ENCODE measurements at places on chromosomes 12 and 14. TPM values are rescaled to one million over a fixed set of nuclear protein-coding genes. Genes with fewer than 3 reads are reported as not detected.

Gene PLEKHG7
- not detected for total RNA-seq

Gene LRRC23
- 6.3 TPM for total RNA-seq

Gene TCL1B
- total RNA-seq: not detected

Gene CD69
- 111 TPM for total RNA-seq

All from activated CD4-positive, alpha-beta T cell treated with anti-CD3 and anti-CD28 coated beads, Interleukin-2, amount 10 ng/mL, durations not matched to agents 24 days and 14 days (primary cell).